ENCODE measurements at places on chromosomes 16 and 17. TPM values are rescaled to one million over a fixed set of nuclear protein-coding genes. Genes with fewer than 3 reads are reported as not detected.

DNA sequence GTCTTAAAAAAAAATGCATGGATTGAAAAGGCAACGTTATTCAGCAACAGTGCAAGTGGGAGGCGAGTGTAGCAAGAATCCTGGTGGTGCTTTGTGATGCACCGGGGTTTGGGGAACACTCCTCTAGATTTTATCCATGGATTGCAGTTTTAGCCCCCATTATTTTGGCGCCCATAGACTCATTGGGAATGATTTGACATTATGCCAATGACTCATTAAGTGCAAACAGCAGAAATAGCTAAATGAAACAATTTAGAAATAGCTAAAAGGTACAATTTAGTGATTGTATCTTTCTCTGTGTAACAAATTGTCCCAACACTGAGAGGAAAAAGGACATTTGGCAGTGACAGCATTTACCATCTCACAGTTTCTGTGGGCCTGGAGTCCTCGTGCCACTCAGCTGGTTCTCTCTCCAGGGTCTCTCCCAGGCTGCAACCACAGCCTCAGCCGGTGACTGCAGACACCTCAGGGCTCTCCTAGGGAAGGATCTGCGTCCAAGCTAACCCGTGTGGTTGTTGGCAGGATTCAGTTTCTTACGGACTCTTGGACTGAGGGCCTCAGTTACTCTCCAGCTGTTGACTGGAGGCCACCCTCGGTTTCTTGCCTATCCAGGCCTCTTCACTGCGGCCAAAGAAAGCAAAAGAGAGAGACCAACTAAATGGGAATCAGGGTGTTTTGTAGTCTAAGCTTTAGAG lies 398.7 kb downstream of the SNX29 start:
- no peak for DNase-seq

DNA sequence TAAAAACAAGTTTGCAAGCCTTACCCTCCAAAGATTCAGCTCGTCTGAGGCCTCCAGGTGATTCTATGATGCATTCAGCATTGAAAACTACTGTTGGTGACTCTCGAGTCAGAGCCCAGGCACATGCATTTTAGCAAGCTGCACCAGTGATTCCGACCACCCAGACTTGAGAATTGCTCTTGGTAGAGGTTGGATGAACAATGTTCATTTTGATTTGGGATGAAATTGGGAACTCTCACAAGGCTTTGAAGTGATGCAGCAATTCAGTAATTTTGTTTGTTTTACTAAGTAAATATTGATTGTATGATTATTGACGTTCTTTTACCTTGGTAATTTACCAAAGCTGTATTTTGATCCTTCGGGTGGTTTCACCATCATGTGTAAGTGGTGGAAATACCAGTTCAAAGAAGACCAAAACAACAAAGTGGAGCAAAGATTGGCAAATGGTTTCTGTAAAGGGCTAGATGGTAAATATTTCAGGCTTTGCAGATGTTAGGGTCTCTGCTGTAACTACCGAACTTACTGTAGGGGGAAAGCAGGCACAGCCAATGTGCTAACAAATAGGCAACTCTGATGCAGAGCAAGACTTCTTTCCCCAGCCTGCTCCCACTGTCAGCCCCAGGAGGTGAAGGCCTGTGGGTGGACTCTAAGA lies 11.8 kb downstream of the ALDH3A2 start:
- DNase-seq = no peak

DNA sequence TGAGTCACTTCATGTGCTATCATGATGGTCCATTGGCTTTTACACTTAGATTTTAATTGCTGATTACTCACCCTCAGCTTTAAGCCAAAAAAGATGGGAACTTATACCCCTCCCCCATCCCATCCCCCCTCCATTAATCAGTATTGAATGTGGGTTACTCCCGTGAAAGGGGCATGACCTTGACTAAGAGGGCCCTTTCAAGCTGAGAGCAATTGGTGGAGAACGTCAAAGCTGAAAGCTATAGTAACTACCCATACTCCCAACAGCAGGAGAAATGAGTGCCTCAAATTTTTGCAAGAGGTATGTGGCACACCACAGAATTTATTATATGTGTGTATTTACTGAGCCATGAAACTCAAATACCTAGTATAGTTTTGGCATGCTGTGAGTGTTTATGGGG lies 99.7 kb upstream of the CDH8 start:
- DNase-seq = no peak

GRCh38 chr17:74226252-74226651 lies 12.9 kb downstream of the TTYH2 start:
- DNase-seq = no peak

DNA sequence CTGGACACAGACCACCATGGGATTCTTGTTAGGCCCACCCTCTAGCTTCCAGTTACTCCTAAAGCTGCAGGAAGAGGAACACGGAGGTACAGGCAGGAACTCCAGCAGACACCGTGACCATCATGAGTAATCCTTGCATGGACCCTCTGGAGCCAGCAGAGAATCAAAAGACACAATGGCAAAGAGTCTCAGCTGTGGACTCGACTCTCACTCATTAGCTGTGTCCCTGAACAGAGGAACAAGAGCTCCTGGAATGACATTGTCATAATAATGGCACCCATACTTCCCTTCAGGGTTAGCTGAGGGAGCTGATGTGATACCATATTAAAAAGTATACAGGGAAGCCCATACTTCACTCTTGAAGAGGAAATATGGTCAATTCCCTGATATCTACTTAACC lies 176.3 kb upstream of the ASIC2 start:
- no peak for DNase-seq

DNA sequence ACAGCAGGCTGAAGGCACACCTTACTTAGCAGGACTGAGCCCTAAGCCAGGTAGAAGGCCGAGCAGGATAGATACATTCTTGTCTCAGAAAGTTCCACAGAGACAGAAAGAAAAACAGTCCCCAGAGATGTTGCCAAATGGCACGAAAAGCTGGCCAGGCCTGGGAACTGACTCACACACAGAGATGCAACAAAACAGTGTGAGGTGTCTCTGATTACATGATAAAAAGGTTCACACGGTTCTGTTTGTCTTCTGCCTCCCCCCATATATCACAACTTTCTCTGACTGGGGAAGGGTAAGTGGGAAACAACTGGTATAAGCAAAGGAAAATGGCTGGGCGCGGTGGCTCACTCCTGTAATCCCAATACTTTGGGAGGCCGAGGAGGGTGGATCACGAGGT lies 1.7 kb downstream of the WBP2 start:
- no peak for DNase-seq

DNA sequence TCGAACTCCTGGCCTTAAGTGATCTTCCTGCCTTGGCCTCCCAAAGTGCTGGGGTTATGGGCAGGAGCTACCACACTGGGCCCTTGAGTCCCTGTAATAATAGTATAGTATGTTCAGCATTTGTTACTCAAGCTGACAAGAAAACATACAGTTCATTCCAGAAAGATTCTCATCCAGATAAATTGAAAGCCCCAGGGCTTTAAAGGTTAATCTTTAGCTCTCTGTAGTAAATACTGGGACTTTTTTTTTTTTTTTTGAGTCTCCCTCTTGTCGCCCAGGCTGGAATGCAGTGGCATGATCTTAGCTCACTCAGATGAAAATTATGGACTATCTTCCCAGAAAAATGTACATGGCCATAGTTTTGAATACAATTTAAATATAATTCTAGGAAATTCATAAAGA lies 11.0 kb downstream of the BRCA1 start:
- no peak for DNase-seq

- peak; percentile 85 for DNase-seq
These were observed at the start of gene RUSF1 for GRCh38 chr16:31507929-31508705. TSS of gene RUSF1 (minus strand) at chr16:31508391. CDS start at chr16:31508373, 18 bp downstream.

DNA sequence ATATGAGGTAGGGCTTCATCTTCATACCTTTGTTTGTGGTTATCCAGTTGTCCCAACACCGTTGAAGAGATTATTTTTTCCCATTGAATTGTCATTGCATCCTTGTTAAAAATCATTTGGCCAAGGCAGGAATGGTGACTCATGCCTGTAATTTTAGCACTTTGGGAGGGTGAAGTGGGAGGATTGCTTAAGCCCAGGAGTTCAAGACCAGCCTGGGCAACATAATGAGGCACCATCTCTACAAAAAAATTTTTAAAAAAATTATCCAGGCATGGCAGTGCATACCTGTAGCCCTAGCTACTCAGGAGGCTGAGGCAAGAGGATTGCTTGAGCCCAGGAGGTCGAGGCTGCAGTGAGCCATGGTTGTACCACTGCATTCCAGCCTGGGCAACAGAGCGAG lies 223.9 kb downstream of the TANC2 start:
- no peak for DNase-seq

DNA sequence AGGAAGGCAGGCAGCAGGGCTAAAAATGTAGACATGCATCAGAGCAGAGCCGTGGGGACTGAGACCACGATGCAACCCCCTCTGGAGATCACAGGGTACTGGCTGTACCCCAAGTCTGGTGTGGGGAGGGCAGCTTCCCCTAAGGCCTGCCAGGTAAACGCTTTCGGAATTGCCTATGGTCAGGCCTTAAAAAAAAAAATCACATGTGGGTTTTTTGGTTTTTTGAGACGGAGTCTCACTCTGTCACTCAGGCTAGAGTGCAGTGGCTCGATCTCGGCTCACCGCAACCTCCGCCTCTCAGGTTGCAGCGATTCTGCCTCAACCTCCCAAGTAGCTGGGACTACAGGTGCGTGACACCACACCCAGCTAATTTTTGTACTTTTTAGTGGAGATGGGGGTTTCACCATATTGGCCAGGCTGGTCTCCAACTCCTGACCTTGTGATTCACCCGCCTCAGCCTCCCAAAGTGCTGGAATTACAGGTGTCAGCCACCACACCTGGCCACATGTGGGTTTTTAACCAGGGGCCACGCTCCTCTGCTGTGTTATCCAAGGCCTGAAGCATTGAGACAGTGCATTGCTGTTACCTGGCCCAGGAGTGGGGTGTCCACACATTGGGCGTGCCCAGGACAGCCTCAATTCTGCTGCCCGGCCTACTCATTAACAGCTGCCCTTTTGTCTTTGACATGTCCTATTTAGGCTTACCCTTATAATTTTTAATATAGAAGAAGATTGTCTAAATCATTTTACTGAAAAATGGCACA lies 50.4 kb downstream of the LITAF start:
- no peak for DNase-seq

GRCh38 chr17:38750312-38751121 lies 2.0 kb upstream of the PSMB3 start:
- no peak for DNase-seq

DNA sequence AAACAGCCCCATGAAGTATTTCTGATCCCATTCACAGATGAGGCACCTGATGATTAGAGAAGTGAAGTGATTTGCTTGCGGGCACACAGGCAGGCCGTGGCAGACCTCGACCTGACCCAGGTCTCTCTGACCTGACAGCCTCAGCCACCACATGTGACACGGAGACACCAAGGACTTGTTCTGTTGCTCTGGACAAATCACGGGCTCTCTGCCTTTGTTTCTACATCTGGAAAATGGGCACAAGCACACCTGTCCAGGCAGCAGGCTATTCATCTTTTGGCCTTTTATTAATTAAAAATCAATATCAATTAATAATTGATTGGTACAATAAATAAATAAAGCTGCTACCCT lies 3.4 kb downstream of the MAP3K14 start:
- DNase-seq = no peak

- no peak for DNase-seq
These were observed 111.8 kb upstream of the PSMD7 start for GRCh38 chr16:74184839-74185238.

GRCh38 chr17:67441052-67441895 lies 64.2 kb downstream of the PITPNC1 start:
- DNase-seq = peak; percentile 52

DNA sequence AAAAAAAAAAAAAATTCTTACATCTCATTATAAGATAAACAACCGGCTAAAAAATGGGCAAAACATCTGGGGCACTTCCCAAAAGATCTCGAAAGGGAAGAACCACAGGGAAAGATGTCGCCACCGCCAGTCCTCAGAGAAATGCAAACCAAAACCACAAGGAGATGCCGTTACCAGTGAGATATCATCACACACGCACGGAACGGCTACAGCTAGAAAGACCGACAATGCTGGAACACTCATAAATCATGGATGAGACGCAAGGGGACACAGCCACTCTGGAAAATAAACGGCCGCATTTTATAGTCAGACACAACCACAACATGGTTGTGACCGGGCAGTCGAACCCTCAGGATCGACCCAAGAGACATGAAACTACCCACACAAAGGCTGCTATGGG lies 24.5 kb downstream of the WDR45B start:
- no peak for DNase-seq

GRCh38 chr17:55201308-55201932 lies 63.3 kb upstream of the HLF start:
- no peak for DNase-seq

DNA sequence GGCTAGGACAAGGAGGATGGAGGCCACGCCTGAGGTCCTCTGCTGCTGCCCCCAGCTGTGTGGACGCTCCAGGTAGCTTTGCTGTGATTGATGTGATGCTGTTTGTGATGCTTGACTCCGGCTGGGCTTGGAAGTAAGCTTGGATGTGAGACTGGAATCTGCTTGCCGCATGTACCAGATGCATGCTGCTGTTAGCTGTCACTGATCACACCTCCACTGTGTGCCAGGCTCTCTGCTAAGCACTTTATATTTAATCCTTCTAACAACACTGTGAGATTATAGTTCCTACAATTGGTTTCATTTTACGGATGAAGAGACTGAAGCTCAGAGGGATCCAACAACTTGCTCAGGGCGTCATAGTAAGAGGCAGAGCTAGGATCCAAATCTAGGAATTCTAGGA lies 23.5 kb downstream of the SNX29 start:
- no peak for DNase-seq

Gene KRTAP4-9
- under 0.01 TPM for total RNA-seq

Gene NFE2L1
- 39.0 TPM for total RNA-seq
